ENCODE measurements at places on chromosomes 4 and X.

- no peak for DNase-seq
These were observed 141.1 kb downstream of the NPNT start for GRCh38 chr4:106036334-106036733.

DNA sequence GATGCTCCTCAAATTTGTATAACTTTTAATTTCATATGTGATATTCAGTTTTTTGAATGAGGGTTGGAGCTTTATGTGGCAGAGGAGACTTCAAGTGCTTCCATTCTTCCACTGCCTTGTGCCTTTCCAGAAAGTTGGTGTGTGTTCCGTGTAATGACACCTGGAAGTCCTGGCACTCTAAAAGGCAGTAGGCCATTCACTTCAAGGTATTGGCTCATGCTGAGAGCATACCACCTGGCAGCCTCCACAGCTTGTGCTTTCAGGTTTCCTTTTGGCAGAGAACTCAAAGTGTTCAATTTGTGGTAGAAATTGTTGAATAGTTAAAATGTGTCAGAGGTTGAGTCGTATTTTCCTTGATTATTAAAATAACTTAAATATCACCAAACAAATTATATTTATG, 49.6 kb downstream of the GRIA2 start:
- DNase-seq = no peak

DNA sequence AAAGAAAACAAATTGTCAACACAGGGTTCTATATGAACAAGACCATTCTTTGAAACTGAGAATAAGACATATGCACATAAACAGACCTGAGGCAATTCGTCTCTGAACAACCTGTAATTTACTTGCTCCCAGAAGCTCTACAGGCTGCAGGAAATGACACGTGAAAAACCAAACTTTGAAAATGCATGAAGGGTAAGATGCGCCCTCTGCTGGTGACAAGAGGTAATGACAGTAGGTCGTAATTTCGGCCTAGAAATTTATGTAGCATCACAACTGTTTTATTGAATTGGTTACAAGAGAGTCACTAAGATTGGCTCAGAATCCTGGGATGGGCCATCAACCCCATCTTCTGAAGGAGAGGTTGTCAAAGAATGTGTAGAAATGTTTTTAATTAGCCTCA, 276.5 kb downstream of the PPP4R3C start:
- DNase-seq = peak; percentile 27

DNA sequence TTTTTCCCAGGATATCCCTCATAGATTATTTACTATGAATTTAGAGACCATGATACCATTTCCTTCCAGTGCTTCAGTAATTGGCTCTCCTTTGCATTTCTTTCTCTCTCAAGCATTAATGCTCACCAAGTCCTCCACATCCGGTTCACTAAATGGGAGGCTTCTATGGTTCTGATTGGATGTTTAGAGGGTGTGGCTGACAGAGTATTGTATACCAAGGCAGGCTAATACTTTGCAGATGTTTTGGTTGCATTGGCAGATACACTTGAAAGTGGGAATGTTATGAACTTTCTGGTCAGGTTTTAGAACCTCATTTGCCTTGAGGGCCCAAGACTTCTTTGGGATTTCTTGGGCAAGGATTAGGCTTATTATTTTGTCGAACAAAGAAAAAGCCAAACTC, 24.2 kb downstream of the CBLL2 start:
- DNase-seq = no peak

GRCh38 chr4:149057594-149057993, 615.4 kb upstream of the NR3C2 start:
- no peak for DNase-seq

DNA sequence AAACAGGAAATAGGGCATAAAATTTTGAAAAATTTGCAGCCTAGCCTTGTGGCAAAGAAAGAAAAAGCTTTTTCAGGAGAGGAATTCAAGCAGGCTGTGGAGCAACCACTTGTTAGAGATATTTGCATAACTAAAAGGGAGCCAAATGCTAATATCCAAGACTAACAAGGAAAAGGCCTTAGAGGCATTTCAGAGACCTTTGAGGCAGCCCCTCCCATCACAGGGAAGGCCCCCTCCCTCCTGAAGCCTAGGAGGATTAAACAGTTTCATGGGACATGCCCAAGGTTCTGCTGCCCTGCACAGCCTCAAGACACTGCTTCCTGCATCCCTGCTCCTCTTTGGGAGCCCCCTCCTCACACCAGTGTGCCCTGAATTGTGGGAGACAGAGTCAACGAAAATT, 275.4 kb upstream of the SFRP2 start:
- DNase-seq = no peak

DNA sequence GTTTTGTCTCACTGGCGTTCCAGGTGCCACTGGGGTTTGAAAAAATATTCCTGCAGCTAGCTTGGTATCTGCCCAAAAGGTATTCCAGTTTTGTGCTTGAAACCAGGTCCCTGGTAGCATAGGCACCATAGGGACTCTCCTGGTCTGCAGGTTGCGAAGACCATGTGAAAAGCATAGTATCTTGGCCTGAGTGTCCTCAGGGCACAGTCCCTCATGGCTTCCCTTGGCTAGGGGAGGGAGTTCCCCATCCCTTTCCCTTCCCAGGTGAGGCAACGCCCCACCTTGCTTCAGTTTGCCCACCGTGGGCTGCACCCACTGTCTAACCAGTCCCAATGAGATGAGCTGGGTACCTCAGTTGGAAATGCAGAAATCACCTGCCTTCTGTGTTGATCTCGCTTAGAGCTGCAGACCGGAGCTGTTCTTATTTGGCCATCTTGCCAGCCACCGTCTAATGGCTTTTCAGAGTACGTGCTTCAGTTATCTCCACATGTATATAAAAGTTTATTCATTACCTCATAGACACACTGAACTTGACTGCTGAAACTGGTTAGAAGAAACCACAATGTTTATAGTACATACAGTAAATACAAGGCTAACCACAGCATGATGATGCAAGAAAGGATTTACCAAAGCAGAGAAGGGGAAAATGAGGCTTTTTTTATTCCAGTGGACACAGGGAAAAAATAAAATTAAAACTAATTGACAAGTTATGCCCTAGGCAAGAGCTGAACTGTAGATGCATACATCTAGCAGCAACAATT, 10.6 kb downstream of the PBDC1 start:
- no peak for DNase-seq

DNA sequence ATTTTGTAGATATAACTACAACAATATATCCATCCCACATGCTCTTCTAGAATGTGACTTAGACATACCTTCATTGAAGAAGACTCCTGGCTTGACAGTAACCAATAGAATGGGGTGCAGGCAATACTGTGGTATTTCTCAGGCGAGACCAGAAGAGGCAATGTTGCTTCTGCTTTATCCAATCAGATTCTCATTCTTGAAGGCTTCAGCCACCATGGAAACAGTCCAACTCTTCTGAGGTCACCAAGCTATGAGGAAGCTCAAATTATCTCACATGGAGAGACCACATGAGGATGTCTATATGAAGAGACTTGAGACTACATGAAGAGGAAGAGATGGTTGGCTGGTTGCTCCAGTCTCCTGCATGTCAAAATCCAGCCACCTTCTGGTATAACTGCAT, 469.9 kb downstream of the PCDH10 start:
- DNase-seq = no peak

DNA sequence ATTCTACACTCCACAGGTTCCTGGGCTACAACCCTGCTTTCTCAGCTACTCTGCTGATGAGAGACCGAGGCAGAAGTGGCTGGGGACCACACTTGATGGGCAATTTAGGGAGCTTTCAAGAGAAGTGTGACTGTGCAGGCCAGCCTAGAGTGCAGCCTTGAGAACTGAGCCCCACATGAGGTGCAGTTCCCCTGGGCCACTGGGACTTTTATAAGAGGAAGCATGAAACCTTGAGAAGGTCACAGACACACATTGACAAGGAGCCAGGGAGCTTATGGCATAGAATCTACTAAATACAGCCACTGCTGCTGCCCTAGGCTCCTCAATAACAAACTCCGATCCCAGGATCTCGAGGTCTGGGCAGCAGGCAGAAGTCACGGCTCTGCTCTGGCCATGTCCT, 13.1 kb downstream of the C4orf50 start:
- no peak for DNase-seq

GRCh38 chrX:111270339-111270738, at the start of gene CAPN6:
CAPN6 (minus strand) TSS chrX:111270483; CDS start chrX:111263936, 6,547 bp downstream.
- DNase-seq = no peak

GRCh38 chrX:117982694-117983392, 133.8 kb downstream of the KLHL13 start:
- DNase-seq = no peak

GRCh38 chr4:105126311-105127169, 20.1 kb upstream of the TET2 start:
- no peak for DNase-seq

- DNase-seq = peak; percentile 77
These were observed 5.9 kb downstream of the ZFYVE28 start for GRCh38 chr4:2412534-2412884.

- DNase-seq = no peak
These were observed 59.5 kb downstream of the RXFP1 start for GRCh38 chr4:158581161-158581560.

GRCh38 chrX:154379569-154379951, 465 bp downstream of the EMD start:
- DNase-seq = no peak

DNA sequence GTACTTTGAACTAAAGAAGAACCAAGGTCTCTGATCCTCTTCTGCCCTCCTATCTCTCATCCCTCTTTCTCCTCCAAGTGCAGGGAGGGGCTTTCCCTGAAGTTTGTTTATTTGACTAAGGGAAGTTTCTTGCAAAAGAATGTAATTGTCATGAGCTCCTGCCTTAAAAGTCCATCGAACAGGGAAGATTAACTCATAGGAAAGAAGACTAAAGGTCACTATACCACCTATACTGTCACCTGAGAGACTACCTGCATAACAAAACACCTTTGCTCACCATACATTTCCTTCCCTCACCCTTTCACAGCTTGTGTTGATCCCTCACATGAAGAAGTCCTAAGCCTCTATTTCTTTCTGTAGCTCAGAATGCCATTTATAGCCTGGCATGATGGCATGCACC, 59.4 kb upstream of the C4orf54 start:
- DNase-seq = no peak

- no peak for DNase-seq
These were observed 185.8 kb upstream of the RPS6KA3 start for GRCh38 chrX:20452487-20452886.

DNA sequence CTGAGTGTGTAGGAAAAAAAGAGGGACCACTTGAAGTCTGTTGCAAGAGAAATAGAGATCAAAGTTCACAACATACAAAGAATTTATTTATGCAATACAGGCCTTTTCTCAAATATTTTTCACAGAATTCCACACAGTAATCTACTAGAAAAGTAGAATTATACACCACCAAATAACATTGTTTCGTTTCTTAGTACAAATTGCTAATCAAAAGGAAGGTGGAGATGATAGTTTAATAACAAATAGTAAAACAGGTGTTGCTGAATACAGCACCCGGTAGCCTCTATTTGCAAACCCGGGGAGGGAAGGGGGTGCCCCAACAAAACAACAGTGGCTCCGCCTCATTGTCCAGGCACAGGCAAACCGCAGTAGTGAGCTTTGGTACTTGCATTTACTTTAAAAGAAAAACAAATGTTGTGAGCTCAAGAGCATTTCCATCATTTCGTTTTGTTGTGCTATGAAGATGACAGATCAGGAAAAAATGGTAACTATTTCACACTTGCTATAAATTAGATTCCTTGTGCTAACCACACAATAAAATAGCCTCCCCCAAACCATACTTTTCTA, 186.4 kb downstream of the DCLK2 start:
- DNase-seq = no peak

DNA sequence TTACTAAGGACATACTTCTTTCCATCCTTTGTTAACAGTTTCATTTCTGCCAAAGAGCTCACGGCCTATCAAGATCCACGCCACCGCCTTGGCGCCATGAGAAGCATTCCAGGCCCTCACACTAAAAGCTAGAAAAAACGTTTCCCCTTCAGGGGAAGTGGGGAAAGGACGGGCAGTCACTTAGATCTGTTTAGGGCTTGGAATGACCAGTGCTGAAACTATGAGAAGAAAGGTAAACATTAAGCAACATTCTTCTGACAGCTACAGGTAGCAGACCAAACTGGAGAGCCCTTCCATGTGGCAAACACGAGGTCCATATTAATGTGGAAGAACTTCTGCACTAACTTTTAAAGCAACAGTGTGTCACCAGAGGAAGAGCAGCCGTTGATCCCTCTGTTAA, 146.7 kb downstream of the SH3KBP1 start:
- DNase-seq = no peak

DNA sequence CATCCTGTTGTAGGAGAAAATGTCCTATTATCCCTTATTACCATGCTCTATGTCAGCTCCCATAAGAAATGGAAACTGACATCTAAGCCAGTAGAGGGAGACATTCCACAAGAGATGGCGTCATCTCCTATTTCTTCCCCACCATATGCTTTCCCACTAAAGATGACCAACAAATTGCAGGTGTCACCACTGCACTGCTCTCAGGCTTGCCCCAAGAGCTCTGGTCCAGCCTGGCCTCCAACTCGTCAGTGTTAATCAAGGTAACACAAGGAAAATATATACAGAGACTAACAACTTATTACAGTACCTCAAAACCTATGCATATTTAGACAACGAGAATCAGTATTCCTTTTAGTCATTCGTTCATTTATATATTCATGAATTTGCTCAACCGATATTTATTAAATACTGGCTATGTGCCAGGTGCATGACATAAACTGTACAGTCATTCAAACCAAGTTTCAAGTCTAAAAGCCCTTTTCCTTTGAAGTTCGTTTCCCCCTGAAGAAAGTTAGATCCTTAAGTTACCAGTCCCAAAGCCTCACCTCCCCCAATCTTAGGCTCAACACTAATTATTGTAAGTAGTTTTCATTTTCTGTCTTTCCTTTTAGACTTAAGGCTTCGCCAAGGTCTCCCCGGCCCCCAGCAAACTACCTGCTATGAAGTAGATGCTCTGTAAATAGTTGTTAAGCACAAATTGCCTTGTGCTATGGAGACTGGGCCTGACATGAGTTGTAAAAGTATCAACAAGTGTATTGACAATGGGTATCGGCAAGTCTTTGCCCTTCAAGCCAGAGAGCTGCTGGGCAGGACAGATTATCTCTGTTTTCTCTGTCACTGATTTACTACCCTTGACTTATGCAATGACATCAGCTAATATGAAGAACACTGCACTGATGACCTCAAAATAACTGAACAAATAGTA, 3.1 kb upstream of the FGB start:
- DNase-seq = no peak

DNA sequence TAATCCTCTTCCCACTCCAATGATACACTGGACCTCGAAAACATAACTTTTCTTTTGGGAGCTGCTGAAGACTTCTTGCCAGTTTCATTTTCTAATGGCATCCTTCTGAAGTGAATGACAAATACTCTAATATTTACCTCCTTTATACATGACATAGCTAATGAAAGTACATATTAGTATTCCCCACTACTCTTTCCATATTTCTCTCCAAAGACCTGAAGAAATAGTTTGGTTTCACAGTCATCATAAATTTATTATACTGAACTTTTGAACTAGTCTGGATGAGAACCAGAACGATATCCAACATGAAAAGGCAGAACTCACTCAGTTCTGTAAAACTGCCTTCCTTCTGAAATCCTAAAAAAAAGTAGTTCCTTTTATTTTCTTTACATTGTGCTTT, 139.1 kb downstream of the GPC3 start:
- DNase-seq = no peak

GRCh38 chr4:8646296-8647093, 53.9 kb downstream of the CPZ start:
- no peak for DNase-seq

GRCh38 chrX:136165406-136165805, 18.1 kb downstream of the FHL1 start:
- DNase-seq = no peak

GRCh38 chrX:72274526-72274925, 2.5 kb downstream of the RPS4X start:
- no peak for DNase-seq

GRCh38 chr4:130026185-130026584, 930.2 kb downstream of the C4orf33 start:
- DNase-seq = no peak
